ENCODE measurements at places on chromosomes 2 and 18. TPM values are rescaled to one million over a fixed set of nuclear protein-coding genes. Genes with fewer than 3 reads are reported as not detected.

GRCh38 chr2:238344035-238344434 is 23.7 kb downstream of the TRAF3IP1 start:
- H3K27ac ChIP-seq = no peak overlapping the region
- H3K36me3 ChIP-seq = peaks cover under 1% of the 10 kb centered on the region
- no peak for DNase-seq
- no peaks in the 10 kb centered on the region for H3K4me1 ChIP-seq
- no peak overlapping the region for H3K4me3 ChIP-seq

DNA sequence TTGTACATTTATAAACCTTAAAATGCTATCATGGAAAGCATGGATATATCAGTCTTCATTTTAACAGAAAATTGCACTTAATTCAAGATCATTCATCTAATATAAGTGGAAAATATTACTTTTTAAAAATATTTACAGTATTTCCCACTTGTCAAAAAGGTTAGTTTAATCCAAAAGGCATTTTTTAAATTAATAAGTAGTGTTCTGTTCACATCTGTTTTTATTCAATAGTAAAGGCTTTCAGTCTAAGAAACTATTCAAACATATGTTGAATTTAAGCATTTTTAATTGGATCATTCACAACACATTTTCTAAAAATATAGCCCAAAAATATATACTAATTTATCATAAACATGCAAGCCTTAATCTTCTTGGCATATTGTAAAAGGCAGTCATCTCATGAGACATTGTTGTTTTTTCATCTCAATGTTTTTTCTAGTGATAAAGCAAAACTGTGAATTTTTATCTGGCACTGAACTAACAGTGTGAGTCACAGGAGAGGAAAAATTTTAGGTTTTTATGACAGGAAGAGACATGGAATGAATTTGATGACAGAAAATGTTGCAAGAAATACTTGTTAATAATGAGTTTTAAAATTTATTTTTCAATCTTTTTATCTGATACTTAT is 1642.5 kb upstream of the TMEFF2 start:
- H3K27ac ChIP-seq = no peak overlapping the region
- no peaks in the 10 kb centered on the region for H3K4me1 ChIP-seq
- H3K27me3 ChIP-seq = no peaks in the 10 kb centered on the region
- H3K36me3 ChIP-seq = no peaks in the 10 kb centered on the region
- H3K4me3 ChIP-seq = no peak overlapping the region
- no peak for DNase-seq

DNA sequence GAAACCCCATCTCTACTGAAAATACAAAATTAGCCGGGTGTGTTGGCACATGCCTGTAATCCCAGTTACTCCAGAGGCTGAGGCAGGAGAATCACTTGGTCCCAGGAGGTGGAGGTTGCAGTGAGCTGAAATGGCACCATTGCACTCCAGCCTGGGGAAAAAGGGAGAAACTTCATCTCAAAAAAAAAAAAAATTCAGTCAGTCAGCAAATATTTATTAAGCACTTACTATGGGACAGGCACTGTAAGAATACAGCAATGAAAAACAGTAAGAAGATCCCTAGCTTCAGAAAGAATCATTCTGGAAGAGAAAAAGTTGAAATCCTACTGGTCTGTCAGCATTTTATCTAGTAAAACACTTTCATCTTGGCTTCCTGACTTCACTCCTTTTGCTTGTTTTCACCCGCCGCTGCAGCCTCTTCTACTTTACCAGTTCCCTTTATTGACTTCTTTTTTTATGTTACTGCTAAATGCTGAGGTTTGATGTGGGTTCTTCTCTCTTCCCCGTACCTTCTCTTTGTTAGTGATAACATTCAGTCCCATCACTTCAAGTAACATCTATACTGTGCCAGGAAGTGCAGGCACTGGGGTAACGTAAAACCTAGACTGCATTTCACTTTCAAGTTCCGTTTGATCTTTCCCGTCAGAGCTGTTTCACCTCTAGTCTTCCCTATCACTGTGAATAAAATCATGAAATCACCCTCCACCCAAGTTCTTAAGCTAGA is 10.8 kb upstream of the TAF4B start:
- no peaks in the 10 kb centered on the region for H3K4me1 ChIP-seq
- no peak for DNase-seq
- H3K27ac ChIP-seq = no peak overlapping the region
- H3K4me3 ChIP-seq = no peak overlapping the region

GRCh38 chr2:47234456-47234855 is 79.3 kb upstream of the STPG4 start:
- no peaks in the 10 kb centered on the region for H3K36me3 ChIP-seq
- H3K27ac ChIP-seq = no peak overlapping the region
- no peak overlapping the region for H3K4me3 ChIP-seq
- no peak for DNase-seq

GRCh38 chr2:121561617-121562268 is 31.1 kb downstream of the RNU4ATAC start:
- no peak for DNase-seq
- peaks cover 14% of the 10 kb centered on the region for H3K4me1 ChIP-seq
- no peak overlapping the region for H3K4me3 ChIP-seq

DNA sequence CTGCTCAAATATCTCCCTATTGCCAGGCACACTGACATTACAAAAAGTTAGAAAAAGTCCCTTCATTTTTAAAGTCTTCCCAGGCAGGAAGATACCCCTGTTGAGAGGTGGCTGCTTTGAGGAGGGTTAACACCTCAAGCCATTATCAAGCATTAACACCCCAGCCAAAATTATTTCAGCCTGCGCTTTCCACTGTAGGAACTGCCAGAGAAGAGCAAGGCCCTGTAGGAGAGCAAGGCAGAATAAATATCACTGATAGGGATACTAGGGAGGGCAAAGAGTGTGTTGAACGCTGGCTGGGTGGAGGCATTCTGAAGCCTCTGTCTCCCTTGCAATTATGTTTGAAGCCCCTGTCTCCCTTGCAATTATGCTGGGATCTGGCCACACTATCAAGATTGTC is 1020.7 kb upstream of the CELF4 start:
- no peak overlapping the region for H3K4me3 ChIP-seq
- no peaks in the 10 kb centered on the region for H3K27me3 ChIP-seq
- no peak overlapping the region for H3K27ac ChIP-seq
- no peaks in the 10 kb centered on the region for H3K36me3 ChIP-seq
- H3K4me1 ChIP-seq = no peaks in the 10 kb centered on the region

- no peaks in the 10 kb centered on the region for H3K27me3 ChIP-seq
- H3K27ac ChIP-seq = peak overlapping the region; percentile 49
- no peaks in the 10 kb centered on the region for H3K36me3 ChIP-seq
- H3K4me1 ChIP-seq = peaks cover 83% of the 10 kb centered on the region
- no peak for DNase-seq
These were observed 29.4 kb downstream of the ASAP2 start for GRCh38 chr2:9236045-9236344.

DNA sequence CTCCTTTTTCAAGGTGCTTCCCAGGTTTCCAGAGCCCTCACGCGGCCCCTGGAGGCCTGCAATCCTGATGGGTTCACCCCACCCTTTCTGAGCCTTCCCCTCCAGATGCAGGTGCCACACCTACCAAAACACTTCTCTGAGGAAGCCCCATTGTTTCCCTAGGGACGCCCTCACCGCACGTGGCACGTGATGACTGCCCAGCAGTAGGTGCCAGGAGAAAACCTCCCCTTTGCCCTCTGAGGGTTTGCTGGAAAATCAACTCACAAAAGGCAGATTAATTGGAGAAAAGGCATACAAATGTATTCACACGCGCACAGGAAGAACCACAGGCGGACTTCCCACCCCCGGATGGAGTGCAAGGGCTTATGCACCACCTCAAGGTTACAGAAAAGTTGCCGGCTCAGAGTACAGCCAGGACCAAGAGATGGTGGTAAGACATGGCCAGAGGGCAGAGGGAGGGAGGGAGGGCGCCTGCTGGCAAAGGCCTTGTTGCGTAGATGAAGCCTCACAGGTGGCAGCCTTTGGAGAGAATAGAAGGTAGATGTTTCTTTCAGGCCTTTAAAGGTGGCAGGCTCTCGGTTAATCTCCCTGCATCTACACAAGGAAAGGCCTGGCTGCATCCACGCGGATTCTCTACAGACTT is 269.4 kb upstream of the RAB6C start:
- no peaks in the 10 kb centered on the region for H3K4me1 ChIP-seq
- no peaks in the 10 kb centered on the region for H3K27me3 ChIP-seq
- no peak for DNase-seq
- H3K27ac ChIP-seq = no peak overlapping the region
- no peaks in the 10 kb centered on the region for H3K36me3 ChIP-seq

- H3K4me3 ChIP-seq = no peak overlapping the region
- no peaks in the 10 kb centered on the region for H3K27me3 ChIP-seq
- H3K4me1 ChIP-seq = no peaks in the 10 kb centered on the region
- no peak for DNase-seq
- no peaks in the 10 kb centered on the region for H3K36me3 ChIP-seq
- no peak overlapping the region for H3K27ac ChIP-seq
These were observed 192.1 kb upstream of the CHST9 start for GRCh38 chr18:27377251-27377650.

- no peak overlapping the region for H3K4me3 ChIP-seq
- no peaks in the 10 kb centered on the region for H3K36me3 ChIP-seq
- peak; percentile 20 for DNase-seq
- H3K27me3 ChIP-seq = no peaks in the 10 kb centered on the region
- H3K27ac ChIP-seq = no peak overlapping the region
These were observed 18.6 kb downstream of the COLEC11 start for GRCh38 chr2:3613524-3613905.

DNA sequence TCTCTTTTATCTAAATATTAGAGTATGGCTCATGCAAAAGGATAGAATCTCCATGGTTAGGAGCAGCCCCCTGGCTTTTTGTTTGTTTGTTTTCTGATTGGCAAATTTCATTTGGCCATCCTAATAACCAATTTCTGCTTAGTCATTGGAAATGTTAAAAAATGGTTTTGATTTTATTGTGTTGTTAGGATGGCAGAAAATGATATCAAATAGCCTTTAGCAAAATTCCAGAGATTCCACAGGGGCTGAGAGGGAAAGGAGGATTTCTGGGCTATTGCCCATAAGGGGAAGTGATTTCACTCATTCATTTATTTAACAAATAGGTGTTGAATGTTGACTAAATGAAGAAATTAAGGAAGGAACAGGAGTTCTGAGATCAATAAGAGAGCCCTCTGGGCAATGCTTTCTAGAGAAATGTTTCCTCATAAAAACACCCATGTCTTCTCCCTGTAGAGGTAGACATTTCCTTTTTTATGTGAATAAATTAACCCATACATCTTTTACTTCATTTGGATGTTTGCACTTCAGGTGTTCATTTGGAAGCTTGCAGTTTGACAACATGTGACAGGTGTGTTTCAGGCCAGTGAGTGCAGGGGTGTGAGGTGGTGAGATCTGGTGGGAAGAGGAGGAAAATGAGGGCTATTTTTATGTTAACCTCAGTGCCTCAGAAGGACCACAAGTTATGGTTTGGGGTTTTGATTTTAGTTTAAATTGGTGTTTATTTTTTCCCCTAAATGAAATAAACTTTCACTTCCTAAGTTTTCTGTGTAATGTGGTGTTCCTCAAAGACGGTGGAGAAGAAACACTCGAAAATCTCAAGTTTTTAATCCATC is 61.7 kb upstream of the EPC2 start:
- H3K4me3 ChIP-seq = no peak overlapping the region
- H3K4me1 ChIP-seq = no peaks in the 10 kb centered on the region
- H3K27ac ChIP-seq = no peak overlapping the region
- no peak for DNase-seq

DNA sequence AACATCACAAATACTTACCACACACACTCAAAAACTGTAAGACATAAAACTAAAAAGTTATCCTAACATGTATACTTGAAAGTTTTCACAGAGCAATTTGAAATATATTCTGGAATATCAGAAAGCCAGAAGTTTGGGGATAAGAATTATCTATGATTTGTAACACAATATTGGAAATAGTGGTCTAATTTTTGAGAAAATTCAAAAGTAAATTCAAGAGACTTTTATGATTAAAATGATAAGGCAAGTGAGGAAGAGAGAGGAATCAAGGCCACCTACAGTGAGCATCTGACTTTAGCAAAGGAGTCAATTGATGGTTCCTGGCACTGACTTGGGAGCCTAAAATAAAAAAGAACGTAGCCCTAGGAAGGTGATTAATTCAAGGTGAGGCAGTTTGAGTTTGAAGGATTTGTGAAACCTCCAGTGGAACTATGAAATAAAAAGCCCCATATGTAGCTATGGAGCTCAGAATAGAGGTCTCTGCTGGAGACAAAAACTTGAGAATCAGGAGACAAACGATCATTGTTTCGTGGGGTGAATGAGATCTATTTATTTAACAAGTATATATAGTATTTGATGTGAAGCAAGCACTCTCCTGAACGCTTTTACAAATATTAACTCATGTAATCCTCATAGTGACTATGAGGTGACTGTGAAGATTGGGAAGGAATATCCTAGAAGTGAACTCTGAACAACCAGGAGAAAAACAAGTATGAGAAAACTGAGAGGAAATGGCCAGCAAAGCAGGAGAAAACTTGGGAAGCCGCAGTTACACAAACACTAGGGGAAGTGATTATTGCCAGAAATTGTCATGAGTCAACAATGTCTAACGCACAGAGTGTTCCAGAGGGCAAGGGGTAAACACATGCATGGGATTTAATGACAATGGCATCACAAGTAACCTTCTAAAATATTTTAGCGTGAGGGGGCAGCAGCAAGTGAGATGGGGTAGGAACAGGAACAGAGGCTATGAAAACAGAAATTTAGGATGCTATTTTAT is 12.8 kb downstream of the TFPI start:
- no peak for DNase-seq
- no peak overlapping the region for H3K4me3 ChIP-seq
- H3K27me3 ChIP-seq = no peaks in the 10 kb centered on the region
- H3K4me1 ChIP-seq = peaks cover 38% of the 10 kb centered on the region
- H3K36me3 ChIP-seq = peaks cover 21% of the 10 kb centered on the region
- peak overlapping the region; percentile 77 for H3K27ac ChIP-seq

DNA sequence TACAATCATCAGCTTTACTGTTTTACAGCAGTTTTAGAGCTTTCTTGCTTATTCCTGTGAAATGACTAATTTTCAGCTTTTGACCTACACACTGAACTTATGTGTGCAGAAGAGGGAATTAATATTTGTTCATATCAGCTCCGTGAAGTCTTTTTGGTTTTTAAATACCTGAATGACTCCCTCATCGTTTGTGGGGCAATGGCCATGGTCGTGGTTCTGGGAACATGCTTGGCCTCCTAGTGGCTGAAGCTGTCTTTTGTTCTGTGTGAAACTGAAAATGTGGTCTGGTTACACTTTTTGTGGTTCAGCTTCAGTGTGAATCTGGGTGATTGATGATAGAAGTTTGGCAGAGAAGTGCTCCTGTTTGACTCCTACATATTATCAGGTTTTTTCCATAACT is 408.1 kb downstream of the THSD7B start:
- no peaks in the 10 kb centered on the region for H3K36me3 ChIP-seq
- H3K27me3 ChIP-seq = no peaks in the 10 kb centered on the region
- no peak overlapping the region for H3K4me3 ChIP-seq
- H3K27ac ChIP-seq = no peak overlapping the region

KYNU gene
- total RNA-seq = 34.5 TPM

ALK gene
- total RNA-seq = not detected

EVA1A gene
- 41.9 TPM for total RNA-seq

COL4A3 gene
- 46.4 TPM for total RNA-seq

HAAO gene
- total RNA-seq = 6.4 TPM

Data from upper lobe of right lung (tissue), 1 donor.